HepG2 (cell line): ENCODE measurements at places on chromosomes 7 and 10. TPM values are rescaled to one million over a fixed set of nuclear protein-coding genes. Genes with fewer than 3 reads are reported as not detected.

DNA sequence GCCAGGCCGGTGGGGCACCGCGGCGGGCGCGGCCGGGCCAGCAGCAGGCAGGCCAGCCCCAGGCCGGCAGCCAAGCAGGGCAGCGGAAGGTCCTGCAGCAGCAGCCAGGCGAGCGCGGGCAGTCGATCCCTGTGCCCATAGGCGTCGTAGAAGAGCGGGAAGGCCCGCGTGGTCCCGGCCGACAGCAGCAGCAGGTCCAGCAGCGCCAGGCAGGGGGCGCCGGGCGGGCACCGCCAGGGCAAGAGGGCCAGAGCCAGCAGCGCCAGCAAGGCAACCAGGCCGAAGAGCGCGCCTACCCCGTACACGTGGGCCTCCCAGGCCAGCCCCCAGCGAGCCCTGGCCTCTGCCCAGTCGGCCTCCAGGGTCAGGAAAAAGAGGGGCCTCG, 8.4 kb upstream of the RBM28 start:
- DNase-seq = peak; percentile 11

DNA sequence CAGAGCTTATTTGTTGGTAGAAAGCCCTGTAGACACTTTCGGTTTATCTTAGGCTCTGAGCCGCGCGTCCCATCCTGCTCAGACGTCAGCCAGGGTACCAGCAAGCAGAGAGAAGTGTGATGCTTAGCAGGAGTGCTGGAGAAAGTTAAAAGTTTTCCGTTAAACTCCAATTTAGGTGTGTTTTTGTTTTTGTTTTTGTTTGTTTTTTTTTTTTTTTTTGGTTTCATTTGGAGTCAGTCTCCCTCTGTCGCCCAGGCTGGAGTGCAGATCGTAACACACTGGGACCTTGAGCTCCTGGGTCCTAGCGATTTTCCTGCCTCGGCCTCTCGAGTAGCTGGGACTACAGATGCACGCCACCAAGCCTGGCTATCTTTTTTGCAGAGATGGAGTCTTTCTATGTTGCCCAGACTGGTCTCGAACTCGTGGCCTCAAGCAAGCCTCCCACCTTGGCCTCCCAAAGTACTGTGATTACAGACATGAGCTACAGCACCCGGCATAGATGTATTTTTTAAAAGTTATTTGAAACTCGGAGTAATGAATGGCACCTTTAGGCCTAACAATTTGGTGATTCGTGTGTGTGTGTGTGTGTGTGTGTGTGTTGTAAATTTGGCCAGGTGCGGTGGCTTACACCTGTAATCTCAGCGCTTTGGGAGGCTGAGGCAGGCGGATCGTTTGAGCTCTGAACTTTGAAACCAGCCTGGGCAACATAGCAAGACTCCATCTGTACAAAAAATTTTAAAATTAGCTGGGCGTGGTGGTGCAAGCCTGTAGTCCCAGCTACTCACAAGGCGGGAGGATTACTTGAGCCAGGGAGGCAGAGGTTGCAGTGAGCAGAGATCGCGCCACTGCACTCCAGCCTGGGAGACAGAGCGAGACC, 1.3 kb upstream of the HIP1 start:
- no peak for DNase-seq

GRCh38 chr7:137717811-137718271, 128.9 kb downstream of the DGKI start:
- no peak for DNase-seq

DNA sequence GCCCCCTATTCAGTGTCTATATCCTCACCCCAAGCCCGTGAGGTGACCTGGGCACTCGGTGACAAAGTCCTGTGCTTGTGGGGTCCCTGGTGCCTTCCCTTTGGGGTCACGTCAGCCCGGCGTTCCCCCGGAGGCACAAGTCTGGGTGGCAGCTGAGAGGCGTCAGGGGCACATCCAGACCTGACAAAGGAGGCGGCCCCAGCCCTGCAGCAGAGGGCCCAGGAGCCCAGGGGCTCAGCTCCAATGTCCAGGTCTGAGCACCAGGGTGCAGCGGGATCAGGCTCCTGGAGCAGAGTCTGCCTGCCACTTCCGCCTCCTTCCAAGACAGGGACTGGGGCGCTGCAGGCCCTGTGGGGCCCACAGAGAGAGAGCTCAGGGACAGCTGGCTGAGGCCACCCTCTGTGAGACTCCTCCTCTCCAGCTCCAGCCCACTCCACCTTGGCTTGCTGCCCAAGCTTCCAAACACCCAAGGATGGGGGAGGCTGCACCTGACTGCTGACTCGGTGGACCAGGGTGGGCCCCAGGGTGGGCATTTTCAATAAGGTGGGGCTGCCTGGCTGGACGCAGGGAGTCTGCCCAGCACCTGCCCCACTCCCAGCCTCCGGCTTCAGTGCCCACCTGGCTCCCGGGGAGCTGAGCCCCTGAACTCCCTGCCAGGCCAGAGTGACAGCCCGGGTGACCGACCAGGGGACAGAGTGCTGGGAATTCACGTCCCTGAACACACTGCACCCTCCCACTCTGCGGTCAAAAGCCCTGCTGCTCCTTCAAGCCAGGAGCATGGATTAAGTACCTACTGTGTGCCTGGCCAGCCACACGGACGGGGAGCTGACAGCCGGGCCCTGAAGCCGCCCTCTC, 1.0 kb upstream of the KNDC1 start:
- DNase-seq = no peak

GRCh38 chr10:116209781-116210180, 63.2 kb downstream of the GFRA1 start:
- DNase-seq = no peak

GRCh38 chr7:129037585-129037984, 17.3 kb downstream of the TNPO3 start:
- no peak for DNase-seq

DNA sequence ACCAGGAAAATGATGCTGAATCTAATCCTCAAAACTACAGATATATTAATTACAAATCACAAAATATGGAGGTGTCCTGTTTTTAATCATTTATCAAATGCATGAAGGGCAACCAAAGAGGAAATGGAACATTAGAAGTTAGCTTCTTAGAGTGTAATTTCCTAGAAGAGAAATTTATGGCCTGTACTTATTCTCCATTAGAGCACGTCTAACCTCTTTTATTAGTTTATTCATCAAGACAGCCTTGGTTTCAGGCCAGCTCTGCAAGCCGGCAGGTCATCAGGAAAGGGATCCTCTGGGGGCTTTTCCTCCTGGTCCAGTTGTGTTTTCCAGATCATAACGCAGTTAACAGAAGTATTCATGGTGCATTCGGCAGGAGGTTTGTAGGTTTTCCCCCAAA, 517.6 kb downstream of the KCNMA1 start:
- no peak for DNase-seq

GRCh38 chr7:71695186-71695585, 563.2 kb downstream of the GALNT17 start:
- no peak for DNase-seq

DNA sequence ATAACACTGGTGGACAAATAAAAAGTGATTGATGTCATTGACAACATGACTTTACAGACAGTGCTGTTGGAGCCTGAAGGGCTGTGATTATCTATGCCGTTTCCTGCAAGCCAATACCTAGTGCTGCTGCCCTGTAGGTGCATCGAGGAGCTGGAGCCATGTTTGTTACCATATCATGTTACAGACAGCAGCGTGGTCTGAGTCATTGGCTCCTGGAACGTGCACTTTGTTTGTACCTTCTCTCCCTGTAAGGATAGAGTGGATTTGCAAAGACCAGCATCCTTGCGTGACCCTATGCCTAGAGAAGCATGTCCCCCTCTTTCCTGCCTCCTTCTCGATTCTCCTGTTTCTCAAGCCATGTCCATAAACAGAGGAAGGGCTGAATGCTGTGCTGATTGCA, 597.2 kb downstream of the TYW1 start:
- DNase-seq = no peak

NPC1L1 gene
- total RNA-seq = 3.8 and 4.8 TPM in 2 replicates

JCAD gene
- total RNA-seq = 0.04 and 0.14 TPM in 2 replicates

UTF1 gene
- not detected in 2 replicates for total RNA-seq

GIMAP8 gene
- not detected in 2 replicates for total RNA-seq

INA gene
- total RNA-seq = 0.04 TPM in 1 of 2 replicates, not detected in the other
